ENCODE measurements at places on chromosomes 4 and X.

DNA sequence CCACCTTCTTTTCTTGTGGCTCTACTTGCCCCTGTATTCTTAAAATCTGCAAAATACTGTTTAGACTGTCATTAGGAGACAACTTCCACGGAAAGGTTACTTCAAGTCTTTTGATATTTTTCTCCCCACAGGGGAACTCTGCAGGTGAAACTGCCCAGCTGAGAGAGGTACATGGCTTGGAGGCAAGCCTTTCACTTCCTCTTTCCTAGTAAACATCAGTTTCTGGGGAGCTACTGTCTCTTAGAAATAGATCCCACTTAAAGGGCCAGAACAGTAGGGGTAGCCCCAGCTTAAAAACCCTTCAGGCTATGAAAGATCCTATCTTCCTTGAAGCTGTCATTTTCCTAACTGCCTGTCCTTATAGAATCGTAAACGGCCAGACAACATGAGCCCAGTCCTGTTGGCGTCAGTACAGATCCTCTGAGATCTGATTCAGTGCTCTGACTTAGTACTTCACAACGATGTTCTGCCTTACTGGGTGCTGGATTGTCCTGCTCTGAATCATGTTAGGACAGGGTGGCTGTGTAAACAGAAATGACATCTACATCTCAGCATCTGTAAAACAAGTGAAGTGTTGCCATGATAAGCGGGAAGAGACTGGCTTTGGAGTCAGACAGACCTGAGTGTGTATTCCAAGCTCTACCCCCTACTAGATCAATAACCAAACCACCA lies 102.1 kb downstream of the ITIH6 start:
- DNase-seq: no peak

DNA sequence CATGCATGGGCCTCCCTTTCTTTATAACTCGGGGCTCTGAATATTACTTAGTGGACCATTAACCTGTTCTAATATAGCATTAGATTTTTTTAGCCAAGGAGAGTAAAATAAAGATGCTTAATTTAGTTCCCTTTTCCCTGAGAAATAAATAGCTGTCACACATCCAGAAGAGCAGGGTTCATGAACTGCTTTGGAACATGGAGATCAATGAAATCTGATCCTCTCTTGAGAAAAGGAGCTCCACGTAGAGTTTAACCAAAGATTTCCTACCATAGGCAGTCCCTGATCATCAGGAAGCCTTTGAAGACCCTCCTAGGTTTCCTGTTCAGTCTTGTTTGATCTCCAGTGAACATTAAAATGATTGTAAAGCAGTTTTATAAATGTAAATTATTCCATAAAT lies 8.5 kb upstream of the PCDH19 start:
- DNase-seq: no peak

- DNase-seq: no peak
Measured at GRCh38 chr4:25873632-25874129, 10.9 kb upstream of the SEL1L3 start.

GRCh38 chr4:29081234-29081955 lies 1638.8 kb upstream of the PCDH7 start:
- no peak for DNase-seq

- no peak for DNase-seq
Measured at GRCh38 chr4:54197926-54198325, 31.2 kb upstream of the PDGFRA start.

DNA sequence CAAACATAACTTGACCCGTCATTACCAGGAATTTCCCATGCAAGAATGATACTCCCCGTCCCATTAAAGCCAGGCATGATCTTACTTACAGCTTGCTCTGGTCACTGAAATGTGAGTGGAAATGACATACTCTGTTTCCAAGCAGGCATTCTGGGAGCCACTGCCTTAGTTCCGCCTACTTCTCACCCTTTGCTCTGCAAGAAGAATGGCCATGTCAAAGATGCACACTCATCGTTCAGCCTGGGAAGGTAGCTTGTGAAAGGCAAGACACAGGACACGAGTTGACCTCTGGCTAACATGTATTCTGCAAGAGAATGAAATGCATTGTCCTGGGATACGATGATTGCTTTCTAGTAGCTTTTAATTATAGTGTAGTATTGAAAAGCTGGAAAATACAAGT lies 1144.4 kb downstream of the NLGN4X start:
- no peak for DNase-seq

- no peak for DNase-seq
Measured at GRCh38 chr4:51963841-51964517, 56.2 kb downstream of the LRRC66 start.

DNA sequence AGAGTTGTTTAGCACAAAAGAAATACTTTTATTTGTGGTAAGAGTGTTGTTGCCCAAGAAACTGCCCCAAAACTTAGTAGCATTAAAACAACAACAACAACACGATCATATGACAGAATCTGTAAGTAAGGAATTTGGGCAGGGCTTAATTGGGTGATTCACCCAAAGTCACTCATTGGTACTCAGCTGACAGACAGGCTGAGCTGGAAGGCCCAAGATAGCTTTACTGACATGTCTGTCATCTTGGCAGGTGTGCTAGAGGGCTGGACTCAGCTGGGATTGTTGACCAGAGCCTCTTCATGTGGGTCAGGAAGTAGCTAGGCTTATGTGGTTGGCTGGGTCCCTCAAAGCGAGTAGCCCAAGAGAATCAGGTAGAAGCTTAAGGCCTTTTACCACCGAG lies 52.3 kb downstream of the KIAA0232 start:
- DNase-seq: no peak

DNA sequence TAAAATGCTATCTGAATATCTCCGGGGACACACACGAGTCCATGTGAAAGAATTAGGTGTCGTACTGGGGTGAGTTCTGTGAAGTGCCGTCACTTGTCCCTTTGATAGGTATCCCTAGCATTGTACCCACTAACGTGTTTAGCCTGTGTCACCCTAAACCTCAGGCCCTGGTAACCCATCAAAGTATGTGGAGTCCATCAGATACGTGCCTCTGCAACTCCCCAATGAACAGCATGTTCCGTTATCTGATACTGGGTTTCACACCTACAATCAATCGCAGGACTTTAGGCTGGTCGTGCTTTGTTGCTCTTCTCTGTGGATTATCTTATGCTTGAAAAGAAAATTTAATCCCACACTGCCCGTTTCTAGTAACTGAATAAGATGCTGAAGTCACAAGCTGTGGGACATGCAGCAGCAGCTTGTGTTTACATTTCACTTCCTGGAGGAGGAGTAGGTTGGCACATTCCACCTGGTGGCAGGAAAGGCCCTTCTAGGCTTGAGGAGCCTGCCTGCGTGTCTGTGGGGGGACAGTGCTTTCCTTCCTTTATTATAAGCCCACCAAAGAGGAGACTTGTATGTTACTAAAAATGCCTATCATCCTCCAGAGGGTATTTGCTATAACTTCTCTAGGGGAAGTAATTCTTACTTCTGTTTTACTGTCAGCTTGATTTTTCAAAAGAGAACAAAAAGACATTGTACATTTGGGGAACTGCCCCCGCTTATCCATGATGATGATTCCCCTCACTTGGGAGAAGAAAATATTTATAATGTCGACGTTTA lies 127.2 kb downstream of the FNIP2 start:
- DNase-seq: no peak

DNA sequence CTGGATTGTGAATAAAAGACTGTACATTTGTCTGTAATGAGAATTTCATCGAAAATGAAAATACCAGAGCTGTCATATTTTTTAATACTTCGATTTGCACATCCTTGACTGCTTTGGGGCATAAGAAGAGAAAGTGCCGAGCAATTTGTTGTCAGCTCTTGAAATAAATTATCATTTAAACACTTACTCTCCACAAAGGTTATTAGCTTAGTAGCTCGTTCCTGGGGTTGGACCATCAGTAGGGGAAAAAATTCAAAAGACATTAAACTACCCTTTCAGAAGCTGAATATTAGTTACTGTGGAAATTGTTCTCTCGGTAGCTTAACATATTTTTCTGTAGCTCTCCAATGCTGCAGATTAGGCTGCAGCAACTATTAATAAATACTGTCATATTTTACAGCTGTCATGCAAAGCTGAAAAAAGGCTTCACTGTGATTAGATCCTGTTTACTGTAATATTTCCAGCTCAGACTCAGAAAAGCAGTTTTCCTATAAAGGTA lies 76.9 kb downstream of the GRIA3 start:
- DNase-seq: no peak

DNA sequence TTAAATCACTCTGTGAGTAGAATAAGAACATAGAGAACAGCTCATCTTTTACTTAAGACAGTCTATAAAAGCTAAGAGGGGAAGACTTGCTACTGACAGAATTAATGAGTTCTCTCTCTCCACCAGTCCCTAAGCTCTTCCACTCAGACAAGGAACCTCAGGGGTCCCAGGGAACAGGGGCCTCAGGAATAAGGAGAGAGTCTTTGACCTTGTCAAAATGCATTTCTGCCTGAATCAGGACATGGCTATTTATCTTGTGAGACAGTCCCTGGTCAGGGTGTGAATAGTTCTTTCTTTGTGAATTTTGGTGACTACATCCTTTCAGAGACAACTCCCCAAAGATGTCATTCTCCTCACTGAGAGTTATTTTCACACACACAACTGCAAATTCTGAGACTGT lies 218.7 kb upstream of the HS3ST1 start:
- no peak for DNase-seq

DNA sequence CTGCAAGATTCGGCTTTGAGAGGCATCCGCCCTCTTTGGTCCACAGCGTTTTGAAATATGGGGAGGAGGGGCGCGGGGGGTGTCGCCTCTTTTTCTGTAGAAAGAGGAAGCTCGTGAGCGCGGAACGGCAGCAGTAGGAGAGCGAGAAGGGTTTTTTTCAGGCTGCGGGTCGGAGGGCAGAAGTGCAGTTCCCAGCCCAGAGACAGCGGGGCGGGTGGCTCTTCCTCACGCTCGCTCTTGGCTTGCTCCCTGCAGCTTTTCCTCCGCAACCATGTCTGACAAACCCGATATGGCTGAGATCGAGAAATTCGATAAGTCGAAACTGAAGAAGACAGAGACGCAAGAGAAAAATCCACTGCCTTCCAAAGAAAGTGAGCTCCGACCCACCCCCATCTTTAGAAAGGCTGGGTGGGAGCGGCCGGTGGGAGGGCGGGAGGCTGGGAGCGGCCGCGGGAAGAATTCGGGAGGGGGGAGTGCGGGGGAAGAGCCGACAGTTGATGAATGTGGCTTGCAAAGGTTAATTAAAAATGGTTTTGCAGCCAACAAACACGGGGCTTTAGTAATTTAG lies 1.2 kb downstream of the TMSB4X start:
- no peak for DNase-seq

GRCh38 chr4:25888781-25889180 lies 25.2 kb upstream of the SMIM20 start:
- no peak for DNase-seq

DNA sequence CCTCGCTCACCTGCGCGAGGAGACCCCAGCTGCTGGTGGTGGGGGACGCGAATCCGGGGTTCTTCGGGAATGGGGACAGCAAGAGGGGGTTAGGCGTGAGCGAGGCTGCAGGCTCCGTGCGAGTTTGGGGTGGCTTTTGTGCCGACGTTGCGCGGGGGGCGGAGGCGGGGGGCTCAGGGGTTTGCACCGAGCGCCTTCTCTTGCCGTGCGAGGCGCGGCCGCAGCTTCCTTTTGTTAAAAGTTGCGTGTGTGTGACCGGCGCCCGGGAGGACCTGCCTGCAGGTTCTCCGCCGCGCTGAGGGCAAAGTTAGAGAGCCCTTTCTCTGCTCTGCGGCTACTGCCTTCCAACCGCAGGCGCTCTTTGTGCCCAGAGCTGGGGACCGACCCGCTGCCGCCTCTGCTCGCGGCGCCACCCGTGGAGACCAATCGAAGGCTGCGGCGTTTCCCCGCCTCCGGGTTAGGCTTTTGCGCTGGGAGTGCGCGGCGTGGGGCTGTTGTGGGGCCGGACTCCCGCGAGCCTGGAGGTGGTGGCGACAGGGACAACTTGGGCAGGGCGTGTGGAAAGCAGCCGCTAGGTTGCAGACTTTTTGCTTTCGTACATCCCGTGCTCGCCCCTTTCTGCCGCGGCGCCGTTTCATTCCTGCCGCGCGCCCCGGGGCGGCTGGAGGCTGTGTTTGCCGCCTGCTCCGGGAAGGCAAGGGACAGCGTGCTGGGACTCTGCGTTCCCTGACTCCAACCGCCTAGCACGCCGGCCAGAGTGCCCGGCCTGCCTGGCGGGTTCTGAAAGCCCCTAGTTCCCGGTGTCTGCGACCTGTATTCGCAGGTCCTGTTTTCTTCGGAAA lies 716 bp downstream of the KIT start:
- DNase-seq: no peak

- DNase-seq: no peak
Measured at GRCh38 chr4:184810720-184811119, 15.0 kb downstream of the ACSL1 start.

DNA sequence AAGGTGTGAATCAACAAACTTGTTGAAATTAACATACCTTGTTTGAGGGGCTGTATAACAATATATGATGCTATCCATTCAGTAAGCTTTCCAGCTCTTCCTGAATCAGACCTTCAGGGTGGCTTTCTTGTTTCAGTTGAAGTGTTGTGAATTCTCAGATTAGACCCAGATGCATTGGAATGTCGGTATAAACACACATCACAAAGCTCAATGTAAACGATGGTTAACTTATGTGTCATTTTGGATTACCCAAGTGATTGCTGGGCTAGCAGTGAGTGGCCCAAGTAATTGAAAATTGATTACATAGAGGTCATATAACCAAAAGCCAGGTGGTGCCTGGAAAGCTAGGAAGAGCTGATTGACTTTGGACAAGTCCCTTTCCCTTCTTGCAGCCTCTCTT lies 115.0 kb downstream of the SHROOM4 start:
- DNase-seq: no peak

DNA sequence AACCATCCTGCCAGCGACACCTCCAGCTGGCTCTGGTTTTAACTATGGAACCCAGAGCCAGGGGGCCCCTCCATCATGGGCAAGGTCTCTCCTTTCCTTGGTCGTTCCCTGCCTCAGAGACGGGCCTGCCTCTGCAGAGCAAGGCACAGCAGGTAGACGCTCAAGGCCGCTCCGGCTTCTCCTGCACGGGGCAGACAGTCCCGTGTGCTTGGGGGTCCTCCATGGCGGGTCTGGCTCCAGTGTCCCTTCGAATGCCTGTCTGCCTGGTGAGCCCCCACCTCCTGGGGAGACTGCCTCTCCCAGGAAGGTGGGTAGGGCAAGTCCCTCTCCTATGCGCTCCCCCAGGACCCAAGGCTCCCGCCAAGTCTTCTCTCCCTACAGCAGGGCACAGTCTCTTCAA lies 71.5 kb downstream of the ACOX3 start:
- no peak for DNase-seq

- no peak for DNase-seq
Measured at GRCh38 chr4:168475745-168476144, 4.5 kb downstream of the DDX60L start.
